SK-N-MC (cell line): ENCODE measurements at places on chromosomes 2 and 18.

GRCh38 chr2:195520671-195521155 lies 136.3 kb upstream of the SLC39A10 start:
- no peak for DNase-seq

- DNase-seq, result no peak
These were observed 246.9 kb downstream of the GLI2 start for GRCh38 chr2:120982598-120982997.

- no peak for DNase-seq
These were observed 16.2 kb upstream of the ARL4C start for GRCh38 chr2:234512884-234513669.

DNA sequence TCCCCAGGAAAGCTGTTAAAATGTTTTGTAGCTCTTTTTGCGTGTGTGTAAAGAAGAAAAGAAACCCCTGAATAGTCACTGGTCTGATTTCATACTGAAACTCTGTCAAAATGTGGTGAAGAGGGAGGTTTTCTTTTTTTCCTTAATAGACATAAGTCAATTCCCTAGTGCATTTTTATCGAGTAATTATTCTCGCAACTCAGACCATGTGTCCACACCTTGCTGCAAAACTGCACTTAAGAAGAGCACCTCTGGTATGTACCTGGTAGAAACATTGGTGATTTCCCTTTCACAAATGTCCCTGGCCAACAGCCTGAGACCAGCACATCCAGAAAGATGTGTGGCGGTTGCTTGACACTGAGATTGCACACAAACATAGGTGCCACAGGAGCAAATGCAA lies 159.9 kb downstream of the ZNF521 start:
- DNase-seq, result no peak

DNA sequence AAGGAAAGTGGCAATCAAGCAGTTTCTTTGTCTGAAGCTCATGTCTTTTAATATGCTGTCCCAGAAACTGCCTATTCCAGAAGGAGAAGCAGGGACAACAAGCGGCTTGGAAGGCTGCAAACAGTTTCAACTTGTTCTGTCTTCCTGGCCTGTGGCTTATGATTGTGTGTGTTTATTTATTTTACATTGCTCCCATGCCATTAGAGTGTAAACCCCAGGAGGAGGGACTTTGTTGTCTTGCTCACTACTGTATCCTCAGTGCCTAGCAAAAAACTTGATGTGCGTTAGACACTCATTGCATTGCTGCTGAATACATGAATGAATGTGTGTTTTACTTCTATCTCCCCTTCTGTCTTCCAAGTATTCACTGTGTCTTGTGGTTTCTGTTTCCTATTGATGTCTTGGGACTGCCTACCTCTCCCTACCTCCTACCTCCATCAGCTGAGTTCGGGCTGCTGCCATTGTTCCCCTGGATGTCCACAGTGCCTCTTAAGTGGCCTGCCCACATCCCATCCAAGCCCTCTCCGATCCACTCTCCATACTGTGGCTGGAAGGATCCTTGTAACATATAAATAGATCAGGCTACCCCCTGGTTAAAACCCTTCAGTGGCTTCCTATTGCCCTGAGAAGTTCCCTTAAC lies 261.4 kb downstream of the DYSF start:
- no peak for DNase-seq

GRCh38 chr18:75525331-75525730 lies 97.8 kb upstream of the SMIM21 start:
- DNase-seq, result no peak

DNA sequence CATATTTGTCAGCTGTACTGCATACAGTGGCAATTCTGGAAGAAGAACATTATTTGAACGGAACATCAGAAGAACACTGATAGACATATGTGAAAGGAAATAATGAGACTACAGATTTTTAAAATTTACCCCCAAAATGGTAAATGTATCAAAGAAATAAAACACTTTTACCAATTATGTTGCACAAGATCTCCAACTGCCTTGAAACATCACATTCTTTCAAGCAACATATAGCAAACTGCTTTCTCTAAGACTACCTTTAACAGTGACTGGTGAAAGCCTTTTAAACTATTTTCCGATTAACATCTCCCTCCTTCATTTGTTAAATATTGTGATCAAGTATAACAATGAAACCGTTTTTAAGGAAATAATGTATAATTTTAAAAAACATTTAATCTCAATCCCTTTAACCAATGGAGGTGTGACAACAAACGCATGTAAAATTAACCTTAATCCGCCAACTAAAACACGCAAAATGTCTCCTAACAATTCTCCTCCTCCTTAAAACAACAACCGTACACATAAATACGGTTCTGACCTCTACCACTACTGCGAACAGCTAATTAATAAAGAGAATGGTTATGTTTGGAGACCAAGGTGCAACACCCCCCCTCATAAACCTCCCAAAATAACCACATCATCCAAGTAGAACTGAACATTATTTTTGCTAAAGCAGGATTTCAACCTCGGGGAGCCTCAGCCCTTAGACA lies 2.4 kb downstream of the FBXO11 start:
- DNase-seq, result no peak

DNA sequence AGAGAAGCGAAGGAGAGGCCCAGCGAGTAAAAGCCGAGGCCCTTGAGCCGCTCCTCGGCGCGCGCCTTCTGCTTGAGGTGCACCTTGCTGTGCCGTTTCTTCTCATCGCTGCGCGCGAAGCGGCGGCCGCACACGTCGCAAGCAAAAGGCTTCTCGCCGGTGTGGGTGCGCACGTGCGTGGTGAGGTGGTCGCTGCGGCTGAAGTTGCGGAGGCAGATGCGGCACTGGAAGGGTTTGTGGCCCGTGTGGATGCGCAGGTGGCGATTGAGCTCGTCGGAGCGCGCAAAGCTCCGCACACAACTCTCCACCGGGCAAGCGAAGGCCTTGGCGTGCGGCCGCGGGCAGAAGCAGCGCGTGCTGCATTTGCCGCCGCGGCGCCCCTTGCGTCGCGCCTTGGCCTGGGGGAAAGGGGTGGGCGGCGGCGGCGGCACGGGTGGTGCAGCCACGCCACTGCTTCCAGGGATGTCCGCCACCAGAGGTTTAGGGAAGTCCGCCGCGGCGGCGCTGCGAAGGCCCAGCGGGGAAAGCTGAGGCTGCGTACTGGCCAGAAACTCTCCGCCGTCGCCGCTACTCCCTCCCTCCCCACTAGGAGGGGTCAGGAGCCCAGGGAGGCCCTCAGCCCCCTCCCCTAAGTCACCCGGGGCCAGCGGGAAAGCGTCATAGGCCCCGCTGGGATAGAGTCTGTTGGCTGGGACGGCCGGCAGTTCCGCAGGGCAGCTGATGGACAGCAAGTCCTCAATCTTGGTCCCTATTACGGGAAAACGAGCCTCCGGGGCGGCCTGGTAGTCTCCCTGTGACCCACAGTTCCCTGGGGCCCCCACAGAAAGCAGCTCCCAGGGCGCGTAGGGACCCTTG lies 1.7 kb downstream of the EGR4 start:
- DNase-seq, result no peak

DNA sequence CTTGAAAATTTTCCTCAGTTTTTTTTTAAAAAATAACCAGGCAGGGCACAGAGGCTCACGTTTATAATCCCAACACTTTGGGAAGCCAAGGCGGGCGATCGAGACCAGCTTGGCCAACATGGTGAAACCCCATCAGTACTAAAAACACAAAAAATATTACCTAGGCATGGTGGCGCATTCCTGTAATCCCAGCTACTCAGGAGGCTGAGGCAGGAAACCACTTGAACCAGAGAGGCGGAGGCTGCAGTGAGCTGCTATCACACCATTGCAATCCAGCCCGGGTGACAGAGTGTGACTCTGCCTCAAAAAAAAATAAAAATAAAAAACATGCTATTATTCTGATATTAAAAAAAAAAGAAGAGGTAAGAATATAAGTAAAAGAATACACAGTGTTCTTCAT lies 191.0 kb downstream of the ZEB2 start:
- DNase-seq, result no peak

GRCh38 chr2:236674646-236675045 lies 105.0 kb downstream of the ACKR3 start:
- DNase-seq, result no peak

DNA sequence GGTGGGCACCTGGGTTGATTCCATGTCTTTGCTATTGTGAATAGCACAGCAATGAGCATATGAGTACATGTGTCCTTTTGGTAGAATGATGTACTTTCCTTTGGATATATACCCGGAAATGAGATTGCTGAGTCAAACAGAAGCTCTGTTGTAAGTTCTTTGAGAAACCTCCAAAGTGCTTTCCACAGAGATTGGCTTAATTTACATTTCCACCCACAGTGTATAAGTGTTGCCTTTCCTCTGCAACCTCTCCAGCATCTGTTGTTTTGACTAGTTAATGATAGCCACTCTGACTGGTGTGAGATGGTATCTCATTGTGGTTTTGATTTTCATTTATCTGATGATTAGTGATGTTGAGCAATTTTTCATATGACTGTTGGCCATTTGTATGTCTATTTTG lies 194.8 kb downstream of the ZNF804A start:
- DNase-seq, result no peak

DNA sequence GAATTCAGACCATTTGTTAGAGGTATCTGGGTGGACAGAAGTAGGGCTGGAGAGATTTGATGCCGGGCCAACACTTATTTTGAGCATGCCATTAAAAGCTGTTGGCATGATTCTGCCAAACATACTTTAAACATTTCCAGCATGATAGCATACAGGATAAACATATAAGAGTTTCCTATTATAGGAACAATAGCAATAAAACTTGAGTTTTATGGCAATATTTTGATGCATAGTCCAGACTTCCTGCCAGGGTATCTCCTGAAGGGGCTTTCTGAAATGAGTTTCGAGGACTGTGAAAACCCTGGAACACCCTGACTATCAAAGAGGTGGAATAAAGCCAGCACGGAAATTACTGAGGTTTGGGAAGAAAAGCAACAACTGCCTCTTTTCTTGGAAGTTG lies 1398.0 kb upstream of the NXPH2 start:
- DNase-seq, result no peak
